ENCODE measurements at places on chromosomes 1 and 21. TPM values are rescaled to one million over a fixed set of nuclear protein-coding genes. Genes with fewer than 3 reads are reported as not detected.

CRYBG2 gene
- total RNA-seq, result 1.8 TPM

LCE2C gene
- total RNA-seq, result not detected

TCP10L gene
- total RNA-seq, result 0.34 TPM

CDC20 gene
- 14.5 TPM for total RNA-seq

GJC2 gene
- total RNA-seq, result 1.4 TPM

FAM72C gene
- 0.61 TPM for total RNA-seq

RASSF5 gene
- 0.43 TPM for total RNA-seq

UMODL1 gene
- total RNA-seq, result 0.10 TPM

PLEKHO1 gene
- 63.7 TPM for total RNA-seq

SLC35F3 gene
- total RNA-seq, result 0.38 TPM
